A172 (cell line): ENCODE measurements at places on chromosomes 5 and 9. TPM values are rescaled to one million over a fixed set of nuclear protein-coding genes. Genes with fewer than 3 reads are reported as not detected.

GMCL2 gene
- not detected in 2 replicates for total RNA-seq

ZNF618 gene
- total RNA-seq: 3.3 and 3.4 TPM in 2 replicates

F12 gene
- total RNA-seq: 5.6 and 11.3 TPM in 2 replicates

CARTPT gene
- not detected in 2 replicates for total RNA-seq

GLDC gene
- 2.3 and 2.9 TPM in 2 replicates for total RNA-seq

FBXO38 gene
- total RNA-seq: 40.9 and 48.6 TPM in 2 replicates

STPG3 gene
- not detected in 2 replicates for total RNA-seq
